CD4-positive, alpha-beta T cell treated with Interleukin-4 for 1 hour (primary cell): ENCODE measurements at places on chromosomes 2 and 18.

DNA sequence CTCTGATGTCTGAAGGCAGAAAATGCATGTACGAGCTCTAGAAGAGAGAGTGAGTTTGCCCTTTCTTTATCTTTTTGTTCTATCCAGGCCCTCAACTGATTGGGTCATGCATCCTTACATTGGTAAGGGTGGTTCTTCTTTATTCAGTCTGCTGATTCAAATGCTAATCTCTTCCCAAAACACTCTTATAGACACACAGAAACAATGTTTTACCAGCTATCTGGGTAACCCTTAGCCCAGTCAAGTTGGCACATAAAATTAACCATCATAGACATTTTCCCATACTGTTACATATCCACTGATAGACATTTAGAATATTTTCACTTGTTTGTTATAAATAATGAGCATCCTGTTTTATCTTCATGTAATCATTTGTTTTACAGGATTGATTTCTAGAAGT, 141.2 kb downstream of the TAF4B start:
- no peak for DNase-seq

- no peak for DNase-seq
Measured at GRCh38 chr2:218880859-218881594, 375 bp downstream of the WNT10A start.

DNA sequence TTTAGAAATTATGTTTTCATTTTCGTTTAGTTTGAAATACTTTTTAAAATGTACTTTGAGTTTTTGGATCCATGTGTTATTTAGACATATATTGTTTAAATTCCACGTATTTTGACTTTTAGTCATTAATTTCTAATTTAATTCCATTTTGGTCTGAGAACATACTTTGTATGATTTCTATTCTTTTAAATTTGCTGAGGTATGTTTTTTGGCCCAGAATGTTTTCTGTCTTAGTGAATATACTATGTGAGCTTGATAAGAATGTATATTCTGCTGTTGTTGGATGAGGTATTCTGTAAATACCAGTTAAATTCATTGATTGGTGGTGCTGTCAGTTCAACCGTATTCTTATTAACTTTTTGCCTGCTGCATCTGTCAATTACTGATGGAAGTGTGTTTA, 26.4 kb downstream of the VRK2 start:
- DNase-seq, result no peak

DNA sequence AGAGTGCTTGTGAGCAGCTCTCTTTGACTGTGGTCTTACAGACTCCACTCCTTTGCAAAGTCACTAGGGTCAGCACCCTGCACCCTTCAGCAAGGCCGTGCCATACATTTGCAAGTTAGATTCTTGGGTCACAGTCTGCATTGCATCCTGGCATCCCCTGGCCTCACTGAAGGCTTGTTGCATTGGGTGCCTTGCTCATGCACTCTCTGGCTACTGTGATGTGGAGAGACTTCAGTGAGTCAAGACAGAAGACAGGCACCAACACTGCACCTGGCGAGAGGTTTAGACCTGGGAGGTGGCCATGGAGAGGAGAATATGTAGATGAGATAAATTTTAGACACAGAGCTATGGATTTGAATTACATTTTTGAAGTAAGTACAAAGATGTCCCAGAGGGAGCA, 146.4 kb upstream of the COPS8 start:
- no peak for DNase-seq

DNA sequence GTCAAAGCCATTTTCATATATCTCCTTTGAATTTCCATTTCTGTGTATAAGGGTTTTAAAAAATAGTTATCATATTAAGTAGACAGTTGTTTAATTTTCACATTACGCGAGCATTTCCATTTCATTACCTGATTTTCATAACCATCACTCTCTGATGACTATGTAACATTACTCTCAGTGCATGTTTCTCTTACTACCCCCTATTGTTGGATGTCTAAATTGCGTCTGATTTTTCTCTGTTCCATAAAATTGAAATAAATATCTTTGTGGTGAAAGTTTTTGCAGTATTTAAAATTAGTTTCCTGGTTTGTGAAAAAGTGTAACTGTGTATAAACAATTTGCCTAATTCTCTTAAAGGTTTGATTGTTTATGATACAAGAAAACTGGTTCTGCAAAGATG, 123.8 kb downstream of the MYO1B start:
- no peak for DNase-seq

- DNase-seq, result no peak
Measured at GRCh38 chr2:42114091-42114490, 55.1 kb upstream of the EML4 start.

GRCh38 chr18:31043709-31044108, 1.2 kb upstream of the DSC3 start:
- no peak for DNase-seq

- DNase-seq, result no peak
Measured at GRCh38 chr2:42792583-42793333, at the start of gene HAAO. TSS of gene HAAO (minus strand) at chr2:42792583. CDS start at chr2:42792536, 47 bp downstream.

DNA sequence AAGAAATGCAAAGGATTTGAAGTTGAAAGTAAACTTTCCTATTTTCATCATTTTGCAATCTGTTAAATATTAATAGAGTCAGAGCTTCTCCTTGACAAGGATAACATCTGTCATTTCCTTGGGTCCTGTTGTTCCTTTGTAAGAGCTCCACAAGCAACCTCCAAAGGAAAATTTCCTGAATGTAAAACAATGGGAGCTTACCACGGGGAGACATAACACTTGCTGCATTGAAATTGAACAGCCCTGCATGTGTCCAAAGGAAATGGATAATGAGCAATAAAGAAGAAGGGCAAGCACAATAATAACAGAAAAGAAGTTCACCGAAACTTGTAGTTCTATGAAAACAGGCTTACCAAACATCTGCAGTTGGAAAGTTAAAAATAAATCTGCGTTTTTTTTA, 42.0 kb upstream of the SCG2 start:
- no peak for DNase-seq

DNA sequence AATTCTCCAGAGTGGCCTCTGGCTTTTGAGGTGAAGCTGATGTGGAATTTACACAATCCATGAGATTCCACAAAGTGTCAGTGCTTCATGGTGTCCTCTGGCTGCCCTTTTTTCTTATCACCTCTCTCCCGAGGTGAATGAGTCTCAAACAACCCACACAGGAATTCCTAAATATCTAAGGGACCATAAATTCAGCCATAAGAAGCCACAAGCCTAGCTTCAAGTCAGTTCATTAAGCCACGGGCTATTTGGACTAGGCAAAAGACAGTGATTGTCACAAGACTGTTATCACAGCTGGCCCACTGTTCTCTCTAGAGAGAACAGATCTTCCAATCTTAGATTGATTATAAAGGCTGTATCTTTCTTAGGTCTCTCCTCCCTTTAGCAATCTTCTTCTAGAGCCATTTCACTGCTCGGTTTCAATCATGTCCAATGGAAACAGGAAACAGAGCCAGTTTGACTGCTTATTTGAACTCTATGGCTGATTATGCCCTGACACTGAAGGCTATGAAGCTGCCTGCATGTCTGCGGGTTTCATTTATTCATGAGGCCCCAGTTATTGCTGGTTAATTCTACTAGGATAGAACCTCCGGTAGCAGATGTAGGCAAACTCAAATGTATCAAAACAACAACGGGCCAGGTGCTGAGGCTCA, 4.1 kb downstream of the NEMP2 start:
- no peak for DNase-seq

DNA sequence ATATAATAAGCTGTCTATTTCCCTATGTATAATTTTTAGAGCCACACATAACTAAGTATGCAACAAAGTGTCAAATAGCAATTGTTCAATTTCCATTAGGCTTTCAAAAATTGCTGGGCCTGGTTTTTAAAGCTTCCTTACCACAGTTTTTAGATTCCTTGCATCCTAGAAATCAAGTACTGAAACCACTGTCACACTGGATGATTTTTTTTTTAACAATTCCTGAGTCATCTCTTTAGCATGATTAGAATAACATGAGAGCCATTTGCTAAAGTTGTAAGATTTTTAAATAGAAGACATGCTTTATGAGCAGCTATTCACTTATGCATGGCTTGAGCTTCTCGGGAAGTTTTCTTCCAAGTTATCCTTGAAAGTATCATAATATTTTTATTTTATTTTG, 319.5 kb upstream of the NXPH2 start:
- DNase-seq, result no peak

DNA sequence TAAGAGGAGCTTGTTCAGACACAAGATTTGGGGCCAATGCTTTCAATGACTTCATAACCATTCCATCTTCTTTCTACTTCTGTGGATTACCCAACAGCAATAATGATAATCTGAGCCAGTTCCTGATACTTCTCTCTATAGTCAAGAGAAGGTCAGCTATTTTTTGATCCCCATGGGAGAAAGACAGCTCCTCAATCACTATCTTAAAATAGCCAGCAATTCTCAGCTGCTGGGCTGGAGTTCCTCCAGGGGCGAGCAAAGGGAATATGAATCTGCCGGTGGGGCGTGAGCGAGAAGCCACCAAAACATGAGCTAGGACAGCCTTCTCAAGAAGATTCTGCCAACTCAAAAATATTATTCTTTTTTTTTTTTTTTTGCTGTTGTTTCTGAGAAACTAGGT, at the start of gene TMEM182:
Gene TMEM182 (plus strand): TSS at position 269 of the 400 bp plus-strand sequence. CDS start 187 bp downstream, outside the sequence.
- no peak for DNase-seq

DNA sequence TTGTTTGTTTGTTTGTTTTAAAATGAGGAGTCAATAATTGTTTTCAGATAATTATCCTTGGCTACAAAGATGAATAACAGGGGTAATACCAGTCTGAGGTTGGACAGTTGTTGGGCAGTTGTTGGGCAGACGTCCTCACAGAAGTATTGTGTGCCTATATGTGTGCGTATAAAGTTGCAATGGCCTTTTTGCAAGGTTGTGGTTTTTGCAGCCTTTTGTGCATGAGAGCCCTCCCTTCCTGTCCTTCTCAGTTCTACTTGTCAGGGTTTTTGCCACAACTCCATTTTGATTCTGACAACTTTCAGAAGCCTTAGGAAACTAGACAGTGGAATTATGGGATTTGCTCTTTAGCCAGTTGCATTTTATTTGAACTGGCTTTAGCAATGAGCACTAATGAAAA, 6.0 kb upstream of the STK39 start:
- no peak for DNase-seq

DNA sequence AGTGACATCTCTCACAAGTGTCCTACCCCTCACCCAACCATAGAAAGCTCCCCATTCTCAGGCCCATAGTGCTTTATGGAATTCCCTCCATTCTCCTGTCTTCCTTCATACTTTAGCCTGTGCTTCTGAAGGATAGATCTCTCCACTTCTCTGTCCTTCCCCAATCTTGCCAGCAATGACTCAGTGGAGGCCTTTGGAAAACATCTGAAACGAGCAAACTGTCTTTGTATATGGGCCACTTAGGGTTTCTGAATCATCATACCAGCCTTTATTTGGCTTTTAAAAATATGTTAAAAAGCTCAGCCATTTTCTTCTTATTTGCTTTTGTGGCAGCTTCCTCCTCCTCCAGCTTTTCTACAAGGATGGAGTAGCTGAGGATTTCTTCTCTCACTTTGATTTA, 65.6 kb upstream of the ZNF385B start:
- DNase-seq, result no peak

DNA sequence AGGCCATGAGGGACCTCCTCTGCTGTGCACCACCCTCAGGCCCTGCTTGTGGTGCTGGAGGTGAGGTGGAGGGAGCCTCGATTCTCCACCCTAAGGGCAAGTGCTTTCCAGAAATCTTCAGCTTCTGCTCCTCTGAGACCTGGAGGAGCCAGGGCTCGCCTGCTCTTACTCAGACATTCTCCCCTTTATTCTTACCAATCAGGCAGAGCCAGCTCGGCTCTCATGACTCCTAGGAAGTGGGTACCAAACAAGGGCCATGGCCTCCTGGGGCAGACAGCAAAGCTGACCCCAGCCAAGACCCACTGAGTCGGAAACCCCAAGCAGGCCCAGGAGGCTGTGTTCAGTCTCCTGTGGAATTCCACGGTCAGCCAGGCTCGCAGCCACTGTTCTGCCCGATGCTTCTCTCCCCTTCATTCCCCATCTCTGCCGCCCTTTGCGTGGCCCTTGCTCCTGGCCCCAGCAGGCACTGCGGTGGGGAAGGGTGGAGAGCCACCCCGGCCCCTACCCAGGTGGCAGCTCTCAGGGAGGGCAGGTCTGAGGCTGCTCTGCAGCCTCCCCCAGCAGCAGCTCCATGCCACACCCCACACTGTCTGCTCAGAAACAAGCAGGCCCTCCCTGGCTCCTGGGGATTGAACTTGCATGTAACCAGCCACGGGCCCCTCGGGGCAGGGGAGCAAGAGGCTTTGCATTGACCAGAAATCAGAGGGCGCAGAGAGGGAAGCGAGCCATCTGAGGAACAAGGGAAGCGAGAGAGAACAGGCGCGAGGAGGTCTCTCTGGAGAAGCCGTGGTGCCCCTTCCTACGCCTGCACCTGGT, 24.0 kb downstream of the HS1BP3 start:
- DNase-seq, result no peak

DNA sequence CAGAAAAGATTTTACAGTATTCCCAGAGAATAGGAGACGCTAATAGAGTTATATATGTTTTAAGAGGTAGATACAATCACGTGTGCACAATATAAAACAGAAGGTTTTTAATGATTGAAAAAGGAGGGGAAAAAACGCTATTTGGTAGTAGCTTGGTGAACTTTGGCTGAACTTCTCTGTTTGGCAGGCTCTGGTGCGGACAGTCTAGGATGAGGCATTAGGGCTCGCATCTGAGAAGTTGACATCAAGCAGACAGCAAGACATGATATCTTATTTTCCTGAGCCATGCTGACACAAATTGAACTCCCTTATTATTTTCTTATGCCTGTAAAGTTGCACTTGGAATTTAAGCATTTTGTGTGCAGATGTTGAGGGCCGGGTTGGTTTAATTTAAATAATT, 176.6 kb downstream of the EN1 start:
- no peak for DNase-seq
